ENCODE measurements at places on chromosomes 1 and 21.

DNA sequence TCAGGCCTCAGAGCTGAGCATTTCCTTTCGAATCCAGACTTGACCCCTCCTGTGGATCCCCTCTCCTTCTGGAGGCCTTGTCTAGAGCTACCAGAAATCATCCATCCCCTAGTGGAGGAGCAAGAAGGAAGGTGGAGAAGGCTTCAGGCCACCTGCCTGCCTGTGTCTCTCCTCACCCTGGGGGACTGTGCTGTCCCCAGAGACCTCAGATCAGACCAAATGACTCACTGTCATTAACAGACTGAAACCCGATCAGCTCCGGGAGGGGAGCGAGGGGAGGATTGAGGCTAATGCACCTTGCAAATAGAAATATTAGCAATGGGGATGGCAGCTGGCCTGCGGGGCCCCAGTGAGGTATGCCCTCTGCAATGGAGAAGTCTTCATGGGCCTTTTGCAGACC, 2.1 kb downstream of the MYBPH start:
- no peak for DNase-seq

DNA sequence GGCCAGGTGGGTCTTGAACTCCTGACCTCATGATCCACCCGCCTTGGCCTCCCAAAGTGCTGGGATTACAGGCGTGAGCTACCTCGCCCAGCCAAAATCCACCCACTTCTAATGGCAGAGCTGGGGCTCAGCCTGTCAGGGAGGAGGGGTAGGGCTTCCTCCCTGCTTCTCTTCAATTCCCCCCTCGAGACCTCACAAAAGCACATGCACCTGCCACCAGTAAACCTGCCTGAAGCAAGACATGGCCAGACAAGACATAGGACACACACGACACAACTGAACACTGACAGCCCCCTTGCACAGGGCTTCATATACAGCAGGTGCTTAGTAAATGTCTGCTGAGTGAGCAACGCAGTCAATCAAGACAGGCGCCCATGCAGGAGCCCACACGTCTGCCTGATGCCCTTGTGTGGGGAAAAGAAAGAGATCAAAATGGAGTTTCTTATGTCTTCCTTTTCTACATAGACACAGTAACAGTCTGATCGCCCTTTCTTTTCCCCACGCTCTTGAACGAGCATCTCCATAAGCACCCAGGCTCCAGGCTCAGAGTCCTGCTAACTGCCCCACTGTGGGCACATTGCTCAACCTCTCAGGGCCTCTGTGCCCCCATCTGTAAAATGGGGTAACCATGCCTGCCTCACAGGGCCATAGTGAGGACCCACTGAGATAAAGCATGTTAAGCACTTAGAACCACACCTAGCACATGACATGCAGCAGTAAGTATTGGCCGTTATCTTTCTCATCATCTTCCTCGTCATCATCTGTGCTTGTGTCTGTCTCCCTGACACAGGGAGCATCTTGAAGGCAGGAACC, 8.8 kb downstream of the SDC3 start:
- DNase-seq = no peak

DNA sequence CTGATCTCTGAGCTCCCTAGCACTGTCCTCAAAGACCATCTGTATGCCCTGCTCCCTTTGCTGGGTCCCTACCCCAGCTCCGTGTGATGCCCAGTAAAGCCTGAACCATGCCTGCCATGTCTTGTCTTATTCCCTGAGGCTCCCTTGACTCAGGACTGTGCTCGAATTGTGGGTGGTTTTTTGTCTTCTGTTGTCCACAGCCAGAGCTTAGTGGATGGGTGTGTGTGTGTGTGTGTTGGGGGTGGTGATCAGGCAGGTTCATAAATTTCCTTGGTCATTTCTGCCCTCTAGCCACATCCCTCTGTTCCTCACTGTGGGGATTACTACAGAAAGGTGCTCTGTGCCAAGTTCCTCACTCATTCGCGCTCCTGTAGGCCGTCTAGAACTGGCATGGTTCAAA, 5.7 kb downstream of the GSTM5 start:
- no peak for DNase-seq

- DNase-seq = peak; percentile 88
These were observed 34.9 kb upstream of the RUNX3 start for GRCh38 chr1:24964811-24965570.

DNA sequence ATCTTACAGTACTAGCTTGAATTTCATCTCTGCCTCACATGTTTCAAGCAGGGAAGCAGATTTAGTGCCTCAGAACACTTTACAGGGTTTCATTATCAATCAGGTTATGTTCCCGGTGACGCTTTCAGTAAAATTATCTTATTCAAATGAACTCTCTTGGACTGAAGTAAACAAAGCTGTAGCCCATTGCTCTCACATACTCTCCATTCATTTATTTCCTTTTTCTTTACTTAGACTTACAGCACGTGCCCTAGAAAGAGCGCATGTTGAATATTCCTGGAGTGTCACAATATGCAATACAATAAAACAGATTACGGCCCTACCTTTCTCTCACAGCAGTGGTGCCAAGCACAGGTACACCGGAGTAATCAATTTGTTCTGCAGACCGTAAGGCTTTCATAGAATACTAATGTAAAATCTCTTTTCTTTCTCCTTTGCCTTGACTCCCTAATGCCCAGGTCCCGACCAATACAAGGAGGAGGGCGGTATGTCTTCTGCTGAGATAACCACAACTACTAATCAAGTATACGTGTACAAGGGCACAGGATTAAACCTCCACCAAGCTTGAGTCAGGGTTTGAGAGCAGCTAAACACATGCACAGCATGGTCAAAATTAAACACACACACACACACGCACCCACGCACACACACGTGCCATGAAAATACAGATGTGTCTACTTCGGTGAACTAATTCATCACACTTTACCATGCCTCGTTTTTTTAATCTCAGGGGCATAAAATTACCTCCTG, 62.8 kb downstream of the NRIP1 start:
- DNase-seq = peak; percentile 22

DNA sequence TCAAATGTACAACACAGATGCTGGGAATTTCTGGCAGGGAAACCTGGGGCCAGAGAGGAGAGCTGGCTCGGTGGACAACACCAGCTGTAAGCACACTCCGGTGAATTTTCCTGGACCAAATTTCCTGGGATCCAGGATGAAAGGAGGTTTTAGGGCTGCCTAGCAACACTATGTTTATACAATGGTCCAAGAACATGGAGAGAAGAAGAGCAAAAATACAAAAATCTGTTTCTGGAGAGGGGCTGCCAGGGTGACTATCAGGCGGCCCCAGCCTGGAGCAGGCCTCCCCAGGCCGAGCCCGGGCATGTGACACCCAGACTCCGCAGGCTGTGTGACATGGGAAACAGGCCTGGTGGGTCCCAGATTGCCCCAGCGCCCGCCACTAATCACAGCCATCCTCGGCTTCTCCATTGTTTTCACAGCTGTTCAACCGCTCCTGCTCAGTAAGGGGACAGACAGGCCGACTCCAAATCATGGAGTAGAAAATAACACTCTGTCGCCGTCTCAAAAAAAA, 336.0 kb upstream of the NFIA start:
- no peak for DNase-seq

GRCh38 chr1:54301497-54301896, 101.5 kb downstream of the MRPL37 start:
- DNase-seq = no peak

GRCh38 chr1:221743416-221744208, 1.7 kb upstream of the DUSP10 start:
- no peak for DNase-seq

GRCh38 chr1:204752688-204753040, 67.1 kb upstream of the LRRN2 start:
- no peak for DNase-seq

DNA sequence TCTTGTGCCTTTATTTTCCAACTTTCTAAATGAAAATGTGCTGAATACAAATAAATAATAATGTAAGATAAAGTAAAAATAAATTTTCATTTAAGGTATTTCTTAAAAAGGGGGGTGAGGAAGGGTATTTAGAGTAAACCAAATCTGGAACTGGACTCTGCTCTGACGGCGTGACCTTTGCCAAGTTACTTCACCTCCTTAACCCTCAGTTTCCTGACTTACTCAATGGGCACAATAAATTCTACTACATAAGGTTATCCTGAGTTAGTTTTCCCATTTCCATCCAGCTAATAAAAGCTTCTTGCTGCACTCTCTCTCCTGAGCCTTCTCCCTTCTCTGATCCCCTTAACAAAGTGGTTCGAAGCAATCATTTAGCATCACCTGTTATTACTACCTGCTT, 93.9 kb downstream of the NID1 start:
- DNase-seq = no peak

GRCh38 chr1:216032961-216033614, 390.2 kb downstream of the USH2A start:
- peak; percentile 28 for DNase-seq

DNA sequence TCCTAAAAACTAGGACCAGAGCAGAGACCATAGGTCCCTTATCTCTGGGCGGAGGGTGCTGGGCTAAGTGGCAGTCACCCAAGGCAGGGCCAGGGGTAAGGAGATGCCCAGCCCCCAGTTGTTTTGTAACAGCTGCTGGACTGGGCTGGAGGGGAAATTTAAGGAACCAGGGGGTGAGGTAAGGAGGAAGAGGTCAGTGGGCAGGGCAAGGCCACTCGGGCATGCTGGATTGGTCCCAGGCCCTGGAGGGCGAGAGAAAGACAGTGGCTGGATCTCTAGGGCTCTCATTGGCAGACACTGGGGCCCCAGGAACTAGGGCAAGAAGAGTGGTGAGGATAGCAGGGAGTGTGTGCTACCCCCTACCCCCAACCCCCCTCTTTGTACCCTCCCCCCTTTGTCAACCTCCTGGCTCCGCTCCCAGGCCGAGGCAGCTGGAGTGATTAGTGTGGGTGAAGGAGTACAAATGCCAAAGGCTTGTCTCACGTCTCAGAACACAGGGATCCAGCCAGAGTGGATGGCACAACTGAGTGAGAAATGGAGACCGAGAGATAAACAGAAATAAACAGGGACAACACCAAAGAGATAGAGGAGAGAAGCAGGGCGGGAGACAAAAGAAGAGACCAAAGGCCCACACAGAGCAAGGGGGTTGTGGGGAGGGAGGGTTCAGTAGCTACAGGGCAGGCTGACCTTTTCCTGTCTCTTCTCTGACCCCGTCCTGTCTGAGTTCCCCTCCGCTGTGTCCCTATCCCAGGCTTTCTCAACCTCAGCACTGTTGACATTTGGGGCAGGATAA, 20.5 kb upstream of the THRAP3 start:
- peak; percentile 69 for DNase-seq

DNA sequence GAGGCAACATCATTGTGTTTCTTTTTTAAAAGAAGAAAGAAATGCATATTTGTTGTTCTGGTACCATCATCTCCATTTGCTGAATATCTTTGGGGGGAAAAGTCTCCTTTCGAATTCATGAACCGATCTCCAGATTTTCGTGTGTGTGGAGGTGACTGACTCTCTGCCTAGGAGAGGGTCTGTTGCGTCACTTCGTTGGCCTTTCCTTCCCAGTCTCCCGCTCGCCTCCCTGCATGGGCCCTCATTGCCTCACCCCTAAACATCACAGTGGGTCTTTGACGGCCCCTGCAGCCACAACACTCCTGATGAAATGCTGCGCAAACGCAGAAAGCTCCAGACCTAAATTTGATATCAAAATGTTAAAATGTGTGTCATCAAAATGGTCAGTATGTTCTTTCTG, 103.2 kb upstream of the RALGPS2 start:
- DNase-seq = no peak

DNA sequence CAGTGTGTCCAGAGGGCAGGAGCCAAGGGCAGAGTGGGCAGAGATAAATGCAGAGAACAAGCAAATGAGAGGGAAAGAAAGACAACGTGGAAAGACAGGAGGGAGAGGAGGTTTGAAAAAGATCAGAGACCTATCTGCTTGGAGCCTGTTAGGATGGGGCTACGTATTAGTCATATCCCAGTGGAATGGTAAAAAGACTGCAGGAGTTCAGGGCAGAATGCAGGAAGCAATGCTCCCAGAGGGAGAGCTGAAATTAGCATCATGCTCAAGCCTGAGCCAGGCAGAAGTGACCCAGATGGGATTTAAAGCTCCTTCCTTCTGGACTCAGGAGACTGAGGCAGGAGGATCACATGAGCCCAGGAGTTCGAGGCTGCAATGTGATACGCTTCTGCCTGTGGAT, 261.3 kb upstream of the CHRM3 start:
- DNase-seq = peak; percentile 57

- DNase-seq = no peak
These were observed 9.1 kb downstream of the VANGL2 start for GRCh38 chr1:160409486-160409885.

- no peak for DNase-seq
These were observed 39.2 kb downstream of the ADARB1 start for GRCh38 chr21:45113543-45113942.

- DNase-seq = no peak
These were observed 75.4 kb downstream of the CDC7 start for GRCh38 chr1:91575909-91576519.

- DNase-seq = peak; percentile 32
These were observed 250.4 kb upstream of the HOOK1 start for GRCh38 chr1:59564192-59564891.

GRCh38 chr1:48043622-48044021, 46.4 kb upstream of the TRABD2B start:
- DNase-seq = no peak

GRCh38 chr1:47631411-47631995, 193.7 kb downstream of the FOXD2 start:
- no peak for DNase-seq

DNA sequence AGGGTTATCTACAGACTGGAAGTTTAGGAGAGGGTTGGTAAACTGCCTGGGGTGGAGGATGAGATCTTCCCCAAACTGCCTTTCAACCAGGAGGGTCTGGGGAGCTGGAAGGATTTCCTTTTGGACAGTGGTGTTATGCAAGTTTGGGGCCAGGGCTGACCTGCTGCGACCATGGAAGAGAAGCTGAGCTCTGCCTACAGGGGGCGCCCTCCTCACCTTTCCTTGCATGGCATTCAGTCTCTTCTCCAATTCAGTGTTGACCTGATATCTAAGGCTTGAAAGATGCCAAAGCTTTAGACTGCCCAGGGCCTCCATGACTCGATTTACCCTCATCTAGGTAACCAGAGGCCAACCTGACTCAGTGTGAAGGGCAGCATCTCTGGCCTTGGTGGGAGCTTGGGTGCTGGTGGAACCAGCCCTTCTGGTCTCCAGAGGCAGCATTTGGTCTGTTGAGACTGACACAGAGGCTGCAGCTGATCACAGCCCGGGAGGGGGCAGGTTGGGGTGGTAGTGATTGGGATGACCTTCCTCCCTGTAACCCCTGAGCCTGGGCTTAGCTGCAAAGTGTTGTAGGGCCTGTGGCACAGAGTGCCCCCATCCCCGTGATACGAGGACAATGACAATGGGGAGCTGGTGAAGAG, 170.0 kb downstream of the GRIK3 start:
- DNase-seq = no peak
